ENCODE measurements at places on chromosomes 6 and 20.

GRCh38 chr6:87180105-87180728 lies 24.9 kb downstream of the ZNF292 start:
- DNase-seq: no peak

- no peak for DNase-seq
Measured at GRCh38 chr20:61407561-61407960, 155.5 kb downstream of the CDH4 start.

GRCh38 chr20:51609251-51609650 lies 66.7 kb upstream of the NFATC2 start:
- DNase-seq: no peak

DNA sequence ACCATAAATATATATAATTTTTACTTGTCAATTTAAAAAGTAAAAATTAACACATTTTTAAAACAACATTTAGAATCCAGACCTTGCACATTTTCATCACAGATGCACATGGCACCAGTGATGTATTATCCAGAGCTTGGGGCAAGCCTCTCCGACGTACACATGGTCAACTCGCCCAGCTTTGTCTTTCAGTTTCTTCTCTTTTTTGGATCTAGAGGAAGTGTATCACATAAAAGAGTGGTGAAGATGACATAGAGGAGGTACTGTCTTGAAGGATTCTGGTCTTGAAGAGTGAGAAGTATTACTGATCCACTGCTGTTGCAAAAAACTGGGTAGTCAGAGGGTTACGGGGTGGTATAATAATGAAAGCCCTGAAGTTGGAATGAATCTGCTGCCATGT lies 46.9 kb upstream of the TAB2 start:
- DNase-seq: no peak

GRCh38 chr20:38052870-38053269 lies 19.3 kb downstream of the RPRD1B start:
- DNase-seq: no peak

GRCh38 chr20:50636601-50637540 lies 54.5 kb downstream of the RIPOR3 start:
- no peak for DNase-seq

GRCh38 chr6:113735491-113735890 lies 121.7 kb upstream of the MARCKS start:
- no peak for DNase-seq

GRCh38 chr6:139912735-139913400 lies 538.4 kb upstream of the CITED2 start:
- DNase-seq: no peak

DNA sequence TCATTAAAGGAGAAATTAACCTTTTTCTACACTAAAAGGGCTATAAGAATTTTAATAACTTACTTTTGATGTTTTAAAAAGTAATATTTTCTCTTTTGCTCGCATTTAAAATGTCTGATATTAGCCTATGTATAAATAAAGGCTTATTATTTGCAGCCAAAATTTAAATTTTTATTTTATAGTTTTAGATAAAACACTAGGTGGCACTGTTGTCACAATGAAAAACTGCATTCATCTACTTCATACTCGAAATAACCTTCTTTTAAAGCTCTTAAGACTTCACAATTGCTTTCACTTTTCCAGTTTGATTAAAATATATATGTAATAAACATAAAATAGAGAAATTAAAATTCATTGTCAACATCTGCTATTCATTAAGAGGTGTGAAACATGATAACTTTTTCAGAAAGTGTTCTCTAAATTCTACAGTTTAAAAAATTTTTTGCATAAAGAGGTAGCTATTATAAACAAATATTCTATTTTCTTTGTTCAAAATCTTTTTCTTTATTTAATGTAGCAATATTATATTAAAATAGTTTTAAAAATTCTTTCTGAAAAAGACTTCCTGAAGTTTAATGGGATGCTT lies 78.8 kb upstream of the DEFB112 start:
- DNase-seq: no peak

DNA sequence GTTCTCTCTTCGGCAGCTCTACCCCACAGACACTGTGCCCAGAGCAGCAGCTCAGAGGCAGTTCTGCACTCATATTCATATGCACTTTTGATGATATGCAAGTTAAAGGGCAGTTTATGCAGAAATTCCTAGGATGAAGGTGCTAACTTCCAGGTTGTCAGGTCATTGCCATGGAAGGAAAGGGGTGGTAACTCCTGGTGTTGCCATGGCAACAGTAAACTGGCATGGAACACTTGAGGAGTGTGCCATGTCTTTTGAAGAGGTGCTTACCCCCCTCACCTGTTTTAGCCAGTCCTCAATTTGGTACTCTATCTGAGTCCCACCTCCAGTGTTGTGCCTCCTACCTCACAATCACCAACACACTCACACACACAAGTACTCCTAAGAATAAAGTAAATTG lies 539.4 kb upstream of the BTBD3 start:
- DNase-seq: no peak

- no peak for DNase-seq
Measured at GRCh38 chr6:148203970-148204369, 138.7 kb upstream of the SASH1 start.

DNA sequence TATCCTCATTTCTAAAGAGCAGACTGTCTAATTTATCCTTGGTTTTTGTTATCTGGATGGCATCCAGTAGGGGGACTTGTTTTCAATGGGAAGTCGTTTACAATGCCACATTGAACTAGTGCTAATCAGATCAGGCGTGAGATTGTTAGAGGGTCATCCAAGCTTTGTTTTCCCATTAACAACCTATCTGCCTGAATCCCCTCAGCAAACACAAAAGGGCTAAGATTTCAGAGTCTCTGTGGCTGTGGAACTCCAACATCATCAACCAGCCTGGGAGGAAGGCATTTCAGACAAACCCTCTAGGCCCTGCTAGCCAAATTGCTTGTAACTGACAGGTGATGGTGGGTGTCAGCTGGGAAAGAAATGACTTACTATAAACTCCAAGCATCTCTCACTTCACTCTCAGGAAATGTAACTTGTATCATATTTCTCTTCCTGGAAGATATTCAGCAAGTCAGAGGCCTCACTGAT lies 47.7 kb downstream of the COL19A1 start:
- no peak for DNase-seq

GRCh38 chr6:38725414-38726183 lies 10.5 kb downstream of the DNAH8 start:
- no peak for DNase-seq

DNA sequence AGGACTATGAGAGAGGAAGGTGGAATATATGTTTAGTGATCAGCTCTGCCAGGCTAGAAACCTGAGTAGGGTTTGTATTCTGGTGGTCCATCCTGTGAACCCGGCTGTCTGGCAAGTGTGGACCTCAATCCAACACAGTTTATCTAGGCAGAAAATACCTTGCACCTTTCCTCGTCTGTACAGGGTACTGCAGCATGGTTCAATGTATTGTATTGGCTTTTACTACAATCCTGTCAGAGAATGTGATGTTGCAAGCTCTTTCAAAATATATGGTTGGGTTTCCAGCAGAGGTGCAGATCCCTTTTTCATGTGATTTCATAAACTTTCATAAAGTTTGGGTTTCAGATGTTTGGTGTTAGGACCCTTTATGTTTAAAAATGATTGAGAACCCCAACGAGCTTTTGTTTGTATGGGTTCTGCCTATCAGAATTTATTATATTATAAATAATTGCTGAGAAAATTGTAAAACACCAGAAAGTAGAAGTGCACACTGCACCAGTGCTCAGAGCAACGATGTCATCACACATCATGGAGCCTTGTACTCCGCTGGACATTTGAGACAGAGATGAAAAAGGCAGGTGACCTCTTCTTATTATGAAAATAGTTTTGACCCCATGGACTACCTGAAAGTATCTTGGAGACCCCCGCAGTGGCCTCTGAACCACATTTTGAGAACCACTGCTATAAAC lies 106.6 kb downstream of the RTN4IP1 start:
- no peak for DNase-seq

DNA sequence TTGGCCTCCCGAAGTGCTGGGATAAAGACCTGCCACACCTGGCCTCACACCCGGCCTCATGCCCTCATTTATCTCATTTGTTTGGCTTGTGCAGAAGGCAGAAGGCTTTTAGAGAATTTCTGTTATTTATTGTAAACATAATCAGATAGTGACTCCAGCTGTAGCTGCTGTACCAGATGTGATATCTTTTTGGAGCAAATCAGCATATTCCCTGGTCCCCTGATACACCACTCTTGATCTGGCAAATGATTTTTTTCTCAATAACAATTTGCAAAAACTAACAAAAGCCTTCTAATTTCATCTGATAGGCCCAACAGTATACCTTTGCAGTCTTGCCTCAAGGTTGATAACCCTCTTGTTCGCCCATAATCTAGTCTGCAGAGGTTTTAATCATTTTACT lies 26.5 kb upstream of the TULP1 start:
- no peak for DNase-seq

GRCh38 chr6:24922170-24922569 lies 13.6 kb downstream of the RIPOR2 start:
- no peak for DNase-seq

DNA sequence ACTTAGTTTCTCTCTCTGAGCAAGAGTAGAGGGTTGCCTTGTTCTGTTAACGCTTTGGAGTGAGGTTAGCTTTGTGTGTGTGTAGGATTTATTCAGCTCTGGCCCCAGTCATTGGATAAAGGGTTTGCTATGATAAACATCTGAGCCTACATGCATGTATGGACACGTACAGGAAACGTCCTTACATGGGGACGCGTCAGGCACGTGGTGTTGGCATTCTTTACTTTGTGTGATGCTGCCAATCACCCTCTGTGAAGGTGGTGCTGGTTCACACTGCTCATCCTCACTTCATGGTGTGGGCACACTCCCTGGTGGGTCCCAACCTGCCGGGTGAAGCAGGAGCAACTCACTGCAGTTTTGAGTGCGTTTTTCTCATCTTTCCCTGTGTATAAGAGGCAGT lies 53.4 kb upstream of the CD93 start:
- no peak for DNase-seq

- DNase-seq: no peak
Measured at GRCh38 chr6:3316331-3316730, 57.6 kb downstream of the PSMG4 start.

DNA sequence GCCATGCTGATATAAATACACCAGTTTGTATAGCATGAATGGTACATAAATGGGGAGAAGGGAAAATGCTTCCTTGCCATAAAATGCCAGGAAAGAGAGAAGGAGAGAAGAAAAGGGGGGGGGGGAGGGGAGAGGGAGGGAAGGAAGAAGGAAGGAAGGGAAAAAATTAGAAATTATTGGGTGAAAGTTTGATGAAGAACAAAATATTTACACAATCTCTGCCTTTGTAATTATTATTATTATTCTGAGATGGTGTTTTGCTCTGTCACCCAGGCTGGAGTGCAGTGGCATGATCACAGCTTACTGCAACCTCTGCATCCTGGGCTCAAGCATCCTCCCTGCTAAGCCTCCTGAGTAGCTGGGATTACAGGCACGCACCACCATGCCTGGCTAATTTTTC lies 10.2 kb upstream of the ZDHHC14 start:
- DNase-seq: no peak

DNA sequence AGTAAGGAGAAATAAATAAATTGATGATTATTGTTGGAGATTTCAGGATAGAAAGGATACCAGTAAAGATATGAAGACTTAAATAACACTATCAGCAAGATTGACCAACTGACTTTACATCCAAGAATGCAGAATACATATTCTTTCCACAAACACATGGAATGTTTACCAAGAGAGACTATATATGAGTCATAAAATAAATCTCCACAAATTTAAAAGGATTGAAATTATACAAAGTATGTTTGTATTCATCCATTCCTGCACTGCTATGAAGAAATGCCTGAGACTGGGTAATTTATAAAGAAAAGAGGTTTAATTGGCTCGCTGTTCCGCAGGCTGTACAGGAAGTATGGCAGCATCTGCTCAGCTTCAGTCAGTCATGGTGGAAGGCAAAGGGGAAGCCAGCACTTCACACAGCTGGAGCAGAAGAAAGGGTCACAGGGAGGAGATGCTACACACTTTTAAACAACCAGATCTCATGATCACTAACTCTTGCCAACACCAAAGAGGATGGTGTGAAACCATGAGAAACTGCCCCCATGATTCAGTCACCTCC lies 56.7 kb upstream of the TNFRSF21 start:
- no peak for DNase-seq

DNA sequence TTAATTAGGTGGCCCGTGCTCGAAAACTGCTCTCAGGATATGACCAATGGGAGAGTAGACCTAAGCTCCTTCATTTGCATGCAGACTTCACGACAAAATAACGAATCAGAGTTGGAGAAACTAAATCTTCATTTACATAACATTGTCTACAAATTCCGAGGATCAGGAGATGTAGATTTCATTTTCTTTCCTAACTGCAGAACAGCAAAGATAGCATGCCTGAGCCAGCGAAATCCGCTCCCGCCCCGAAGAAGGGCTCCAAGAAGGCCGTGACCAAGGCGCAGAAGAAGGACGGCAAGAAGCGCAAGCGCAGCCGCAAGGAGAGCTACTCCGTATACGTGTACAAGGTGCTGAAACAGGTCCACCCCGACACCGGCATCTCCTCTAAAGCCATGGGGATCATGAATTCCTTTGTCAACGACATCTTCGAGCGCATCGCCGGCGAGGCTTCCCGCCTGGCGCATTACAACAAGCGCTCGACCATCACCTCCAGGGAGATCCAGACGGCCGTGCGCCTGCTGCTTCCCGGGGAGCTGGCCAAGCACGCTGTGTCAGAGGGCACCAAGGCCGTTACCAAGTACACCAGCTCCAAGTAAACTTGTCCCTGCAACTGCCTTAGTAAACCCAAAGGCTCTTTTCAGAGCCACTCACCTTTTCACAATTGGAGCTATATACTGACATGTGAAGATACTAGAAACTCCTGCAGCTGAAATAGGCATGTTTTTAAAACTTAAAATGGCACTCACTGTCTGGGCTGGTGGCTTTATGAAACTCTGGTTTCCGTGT lies 96.5 kb downstream of the HFE start:
- no peak for DNase-seq

GRCh38 chr6:1297746-1298145 lies 14.2 kb upstream of the FOXQ1 start:
- no peak for DNase-seq

GRCh38 chr6:37992749-37993148 lies 173.2 kb downstream of the ZFAND3 start:
- DNase-seq: no peak

DNA sequence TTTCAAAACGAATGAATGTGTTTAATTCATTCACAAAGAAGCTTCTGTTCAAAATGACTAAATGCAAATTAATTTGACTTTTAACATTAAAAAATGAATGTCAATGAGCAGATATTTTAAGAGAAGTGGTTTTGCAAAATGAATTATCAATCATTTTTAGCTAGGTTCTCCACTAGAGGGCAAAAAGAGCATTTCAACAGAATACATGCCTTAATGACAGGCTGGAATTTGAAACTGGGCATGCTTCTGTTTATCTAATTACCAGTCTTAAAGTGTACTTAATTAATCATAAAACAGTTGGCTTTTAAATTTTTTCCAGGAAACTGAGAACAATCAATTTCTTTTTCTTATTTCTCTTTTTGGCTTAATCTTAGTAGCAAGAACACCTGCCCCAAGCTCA lies 63.8 kb upstream of the TINAG start:
- DNase-seq: no peak

GRCh38 chr20:61404303-61404702 lies 152.2 kb downstream of the CDH4 start:
- no peak for DNase-seq
